ENCODE measurements at places on chromosomes 7 and 10.

GRCh38 chr10:58982470-58983239 lies 193.8 kb upstream of the PHYHIPL start:
- DNase-seq, result no peak

DNA sequence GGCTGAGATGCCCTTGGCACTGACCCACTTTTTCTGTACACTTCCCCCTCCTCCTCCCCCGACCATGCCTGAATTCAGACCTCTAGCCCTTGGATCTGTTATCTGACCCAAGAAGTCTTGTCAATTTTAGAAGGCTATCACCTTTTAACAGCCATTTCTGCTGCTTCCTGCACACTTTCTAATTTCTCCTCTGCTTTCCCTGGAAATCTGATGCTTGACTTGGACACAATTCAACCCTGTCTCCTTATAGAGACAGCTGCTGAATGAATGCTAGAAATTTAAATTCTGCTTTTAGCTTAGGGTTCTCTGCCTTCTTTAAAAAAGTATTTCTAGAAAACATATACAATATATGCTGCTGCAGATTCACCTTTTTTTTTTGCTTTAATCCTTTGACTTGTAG lies 417.9 kb upstream of the KLF6 start:
- no peak for DNase-seq

DNA sequence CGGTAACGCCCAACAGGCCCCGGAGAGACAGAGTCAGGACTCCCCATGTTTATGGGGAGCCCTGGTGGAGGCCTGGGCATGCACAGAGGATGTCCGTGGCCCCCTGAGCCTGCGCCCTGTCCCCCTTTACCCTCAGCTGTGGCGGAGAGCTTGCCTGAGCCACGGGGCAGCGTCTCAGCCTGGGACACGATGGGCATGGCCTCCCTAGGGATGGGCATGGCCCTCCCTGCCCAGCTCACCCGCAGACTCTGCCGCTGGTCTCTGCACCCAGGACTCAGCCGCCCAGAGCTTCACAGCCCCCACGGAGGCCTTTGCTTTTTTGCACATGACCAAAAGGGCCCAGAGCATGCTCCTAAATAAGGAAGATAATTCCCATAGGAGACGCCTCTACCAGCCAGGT lies 394.2 kb downstream of the PTPRN2 start:
- DNase-seq, result no peak

GRCh38 chr7:92949748-92950147 lies 113.4 kb upstream of the CDK6 start:
- DNase-seq, result no peak

DNA sequence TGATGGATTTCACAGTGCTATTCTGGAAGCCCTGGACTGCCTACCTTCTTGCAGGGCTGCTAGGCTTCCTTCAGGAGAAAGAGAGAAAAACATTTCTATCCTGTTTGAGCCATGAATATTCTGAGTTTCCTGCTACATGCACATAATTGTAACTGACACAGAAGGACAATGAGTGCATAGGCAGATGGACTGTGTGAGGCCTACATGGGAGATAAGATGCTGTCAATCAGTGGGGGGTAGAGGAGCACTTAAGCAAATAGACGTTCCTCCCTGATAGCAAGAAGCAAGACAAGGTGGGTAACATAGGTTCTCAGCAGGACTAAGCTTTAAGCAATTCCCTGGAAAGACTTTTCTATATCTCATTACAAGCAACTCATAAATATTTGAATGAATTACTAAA lies 11.6 kb downstream of the ALDH18A1 start:
- no peak for DNase-seq

DNA sequence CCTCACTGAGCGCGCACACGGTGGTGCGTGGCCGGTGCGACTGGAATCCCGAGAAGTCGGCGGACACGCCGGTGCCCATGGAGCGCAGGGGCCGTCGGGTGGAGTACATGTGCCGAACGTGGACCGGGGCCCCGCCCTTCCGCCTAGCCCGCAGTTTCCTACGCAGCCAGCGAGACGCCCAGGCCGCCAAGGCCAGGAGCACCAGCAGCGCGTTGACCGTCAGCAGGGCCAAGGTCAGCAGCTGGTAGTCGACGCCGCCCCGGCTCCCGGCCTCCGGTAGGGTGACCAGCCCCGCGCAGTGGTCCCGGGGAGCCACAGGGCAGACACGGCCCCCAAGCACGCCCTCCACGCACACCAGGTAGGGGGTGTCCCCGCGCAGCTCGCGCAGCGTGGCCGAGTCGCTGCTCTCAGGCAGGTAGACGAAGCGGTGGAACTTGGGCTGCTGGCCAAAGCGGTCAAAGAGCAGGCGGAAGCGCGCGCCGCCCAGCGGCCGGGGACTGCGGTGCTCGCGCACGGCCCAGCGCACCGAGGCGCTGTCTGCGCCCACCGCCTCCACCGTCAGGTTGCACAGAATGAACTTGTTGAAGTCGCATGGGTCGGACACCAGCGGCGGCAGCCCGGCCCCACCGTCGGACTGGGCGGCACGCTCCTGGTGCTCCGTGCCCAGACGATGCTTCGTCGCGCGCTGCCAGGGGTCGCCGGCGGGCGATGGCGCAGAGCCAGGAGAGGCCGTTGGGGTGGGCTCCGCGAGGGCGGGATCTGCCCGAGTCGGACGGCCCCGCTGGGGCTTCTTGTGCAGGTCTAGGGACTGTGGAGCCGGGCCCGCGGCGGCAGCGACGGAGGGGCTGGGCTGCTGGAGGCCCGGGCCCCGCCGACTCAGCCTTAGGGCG lies 2.2 kb downstream of the TRIL start:
- DNase-seq, result peak; percentile 87

- DNase-seq, result no peak
Measured at GRCh38 chr10:75424571-75424970, 6.9 kb upstream of the LRMDA start.

DNA sequence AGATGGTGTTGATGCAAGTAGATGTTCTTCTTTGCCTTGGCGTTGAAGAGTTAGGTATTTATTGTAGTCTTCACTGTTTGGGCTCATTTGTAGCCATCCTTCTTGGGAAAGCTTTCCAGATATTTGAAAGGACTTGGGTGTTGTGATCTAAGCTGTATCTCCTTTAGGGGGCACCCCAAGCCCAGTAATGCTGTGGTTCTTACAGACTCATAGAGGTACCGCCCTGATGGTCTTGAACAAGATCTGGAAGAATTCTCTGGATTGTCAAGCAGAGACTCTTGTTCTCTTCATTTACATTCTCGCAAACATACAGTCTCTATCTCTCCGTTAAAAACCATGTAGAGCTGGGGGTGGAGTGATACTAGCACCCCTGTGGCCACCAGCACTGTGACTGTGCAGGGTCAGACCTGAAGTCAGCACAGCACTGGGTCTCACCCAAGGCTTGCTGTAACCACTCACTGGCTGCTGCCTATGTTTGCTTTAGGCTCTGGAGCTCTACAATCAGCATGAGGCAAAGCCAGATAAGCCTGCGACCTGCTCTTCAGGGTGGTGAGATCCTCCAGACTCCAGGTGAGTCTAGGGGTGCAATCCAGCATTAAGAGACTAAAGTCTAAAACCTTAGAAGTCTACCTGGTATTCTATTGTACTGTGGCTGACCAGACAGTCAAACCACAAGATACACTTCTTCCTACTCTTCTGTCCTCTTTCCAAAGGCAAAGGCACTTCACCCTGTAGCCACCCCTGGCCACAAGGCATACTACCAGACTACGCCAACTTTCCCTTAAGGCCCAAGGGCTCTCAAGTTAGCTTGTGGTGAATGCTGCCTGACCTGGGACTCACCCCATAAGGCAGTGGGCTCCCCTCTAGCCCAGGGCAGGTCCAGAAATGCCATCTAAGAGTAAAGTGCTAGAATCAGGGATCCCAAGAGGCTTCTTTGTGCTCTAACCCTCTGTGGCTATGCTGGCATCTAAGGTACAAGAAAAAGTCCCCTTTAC lies 209.7 kb upstream of the TMEM196 start:
- peak; percentile 64 for DNase-seq

DNA sequence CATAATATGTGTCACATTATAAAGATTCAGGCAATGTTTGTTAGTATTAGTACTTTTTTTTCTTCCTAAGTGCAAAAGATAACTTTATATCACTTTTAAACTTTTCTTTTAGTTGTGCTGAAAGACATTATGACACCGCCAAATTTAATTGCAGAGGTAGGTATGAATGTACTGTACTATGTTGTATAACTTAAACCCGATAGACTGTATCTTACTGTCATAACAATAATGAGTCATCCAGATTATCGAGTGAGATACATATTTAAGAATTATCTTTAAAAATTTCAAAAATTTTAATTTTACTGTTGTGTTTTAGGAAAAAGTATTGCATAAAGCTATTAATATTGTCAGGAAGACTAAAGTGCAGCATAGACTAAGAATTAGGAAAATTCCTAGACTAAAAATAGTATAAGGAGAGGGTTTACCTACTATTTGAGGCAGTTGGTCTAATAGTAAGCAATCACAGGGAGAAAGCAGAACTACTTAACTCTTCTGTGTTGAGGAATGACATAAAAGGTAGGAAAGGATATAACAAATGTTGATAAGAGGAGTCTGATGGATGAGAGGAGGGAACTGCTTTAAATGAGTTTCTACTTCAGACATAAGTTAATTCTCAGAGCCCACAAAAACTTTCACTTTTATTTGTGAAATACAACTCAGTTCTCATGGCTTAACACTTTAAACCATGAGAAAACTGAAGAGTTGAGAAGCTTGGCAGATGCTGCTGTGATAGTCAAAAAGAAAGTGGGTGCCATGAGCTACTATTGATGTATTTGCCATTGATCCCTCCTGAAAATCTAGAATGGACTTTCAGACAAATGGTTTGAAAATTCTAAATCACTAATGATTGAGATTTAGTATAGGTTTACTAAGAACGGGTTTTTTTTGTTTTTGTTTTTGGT lies 67.8 kb downstream of the PTEN start:
- no peak for DNase-seq

GRCh38 chr10:43214071-43214955 lies 52.6 kb downstream of the RASGEF1A start:
- no peak for DNase-seq

- no peak for DNase-seq
Measured at GRCh38 chr7:102927312-102927933, 14.6 kb downstream of the LRRC17 start.

DNA sequence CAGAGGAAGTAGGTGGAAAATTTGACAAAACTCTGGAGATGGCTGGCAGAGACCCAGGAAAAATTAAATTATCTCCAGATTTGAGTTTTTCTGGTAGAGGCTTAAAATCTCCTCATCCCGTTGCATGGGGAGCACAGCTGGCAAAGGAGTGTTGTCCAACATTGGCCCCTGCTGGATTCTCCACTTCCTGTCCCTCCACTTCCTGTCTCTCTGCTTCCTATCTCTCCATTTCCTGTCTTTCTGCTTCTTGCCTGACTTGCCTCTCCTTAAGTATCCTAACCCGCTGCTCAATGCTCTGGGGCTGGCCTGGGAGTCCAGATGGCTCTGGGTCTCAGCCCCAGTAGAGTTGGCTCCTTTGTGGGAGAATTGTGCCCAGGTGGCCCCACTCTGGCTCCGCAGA lies 65.8 kb upstream of the EMX2 start:
- no peak for DNase-seq

GRCh38 chr10:131908151-131908550 lies 7.3 kb downstream of the PPP2R2D start:
- no peak for DNase-seq

DNA sequence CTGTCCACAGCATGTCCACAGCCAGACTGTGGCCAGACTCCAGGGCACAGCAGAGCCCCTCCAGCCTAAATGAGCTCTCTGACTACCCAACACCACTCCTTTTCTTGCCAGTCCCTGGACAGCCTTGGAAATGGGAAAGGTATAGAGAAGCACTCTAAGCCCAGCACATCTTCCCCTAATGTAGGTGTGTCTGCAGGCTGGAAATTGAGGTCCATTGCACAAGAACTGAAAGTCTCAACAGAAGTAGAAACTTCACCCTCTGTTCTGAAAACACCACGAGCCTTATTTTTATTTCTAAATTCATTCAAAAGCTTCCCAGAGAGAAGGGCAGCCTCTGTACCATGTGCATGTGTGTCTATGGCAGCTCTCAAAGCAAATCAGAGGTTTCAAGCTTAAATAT lies 3.7 kb upstream of the KCNMA1 start:
- no peak for DNase-seq

DNA sequence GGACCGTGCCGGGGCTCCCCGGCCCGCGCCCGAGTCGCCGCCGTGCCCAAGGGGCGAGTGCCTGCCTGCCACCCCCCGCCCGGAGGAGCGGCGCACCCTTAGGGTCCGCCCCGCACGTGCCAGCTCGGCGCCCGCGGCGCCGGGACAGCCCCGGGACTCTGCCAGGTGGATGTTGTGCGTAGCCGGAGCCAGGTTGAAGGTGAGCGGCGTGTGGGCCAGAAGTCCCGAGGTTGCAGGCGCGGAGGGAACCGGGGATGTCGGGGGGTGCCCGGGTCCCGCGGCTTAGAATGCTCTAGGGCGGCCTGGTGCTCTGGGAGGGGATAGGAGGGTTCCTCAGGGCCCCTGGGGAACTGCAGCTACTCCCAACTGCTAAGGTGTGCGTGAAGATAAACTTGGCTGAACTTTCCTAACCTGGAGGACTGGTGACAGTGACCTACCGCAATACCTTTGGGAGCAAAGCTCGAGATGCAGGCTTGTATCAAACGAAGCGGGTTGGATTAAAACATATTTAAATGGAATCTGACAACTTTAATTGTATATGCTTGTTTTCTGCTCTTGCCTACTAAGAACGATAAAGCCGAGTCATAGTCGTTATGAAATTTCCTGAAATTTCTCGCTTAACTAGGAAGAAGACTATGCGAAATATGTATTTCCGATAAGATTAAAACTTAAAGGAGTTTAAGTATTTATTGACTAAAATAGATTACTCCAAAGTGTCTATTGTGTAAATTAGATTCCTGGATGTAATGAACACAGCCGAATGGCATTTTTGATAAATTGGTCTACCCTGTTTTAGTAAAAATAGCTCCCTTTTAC lies at the start of gene CUX1:
Gene CUX1, plus strand, starts transcription at position 156 of the 816 bp plus-strand sequence. Its CDS starts 14 bp downstream, at position 170.
- peak; percentile 7 for DNase-seq

GRCh38 chr10:79060641-79061255 lies 8.0 kb upstream of the ZMIZ1 start:
- DNase-seq, result no peak

DNA sequence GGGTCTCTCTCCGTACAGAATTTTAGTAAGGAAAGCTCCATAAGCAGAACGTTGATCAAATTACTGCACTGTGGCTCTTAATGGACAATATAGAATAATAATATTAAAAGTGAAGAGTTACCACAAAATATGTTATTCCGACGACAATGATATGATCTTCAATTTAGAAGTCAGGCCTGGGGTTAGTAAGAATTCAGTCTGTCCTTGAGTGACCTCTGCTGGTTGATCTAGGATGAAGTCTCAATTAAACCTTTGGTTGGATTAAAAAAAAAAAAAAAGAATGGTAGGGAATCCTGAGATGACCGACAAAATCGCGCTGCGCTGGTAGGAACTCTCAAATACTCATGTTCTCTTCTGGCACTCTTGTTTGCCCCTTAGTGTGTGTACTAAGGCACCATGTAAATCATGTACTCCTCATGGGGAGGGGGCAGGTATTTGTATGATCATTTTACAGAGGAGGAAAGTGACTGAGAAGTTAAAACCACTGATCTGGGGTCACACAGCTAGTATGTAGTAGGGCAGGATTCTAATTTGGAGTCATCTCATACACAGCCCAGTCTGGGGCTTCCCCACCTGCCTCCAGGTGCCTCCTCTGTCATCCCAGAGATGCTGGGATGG lies 161.3 kb upstream of the NPVF start:
- peak; percentile 35 for DNase-seq

GRCh38 chr7:122674502-122674901 lies 24.4 kb downstream of the RNF133 start:
- DNase-seq, result no peak

All from endothelial cell (in vitro differentiated cells).